CD4-positive, alpha-beta T cell treated with Interleukin-6 at 100 ng/mL for 8 hours (primary cell): ENCODE measurements at places on chromosomes 2 and 18.

- no peak for DNase-seq
Observed at GRCh38 chr2:1863386-1863785, 119.1 kb upstream of the PXDN start.

DNA sequence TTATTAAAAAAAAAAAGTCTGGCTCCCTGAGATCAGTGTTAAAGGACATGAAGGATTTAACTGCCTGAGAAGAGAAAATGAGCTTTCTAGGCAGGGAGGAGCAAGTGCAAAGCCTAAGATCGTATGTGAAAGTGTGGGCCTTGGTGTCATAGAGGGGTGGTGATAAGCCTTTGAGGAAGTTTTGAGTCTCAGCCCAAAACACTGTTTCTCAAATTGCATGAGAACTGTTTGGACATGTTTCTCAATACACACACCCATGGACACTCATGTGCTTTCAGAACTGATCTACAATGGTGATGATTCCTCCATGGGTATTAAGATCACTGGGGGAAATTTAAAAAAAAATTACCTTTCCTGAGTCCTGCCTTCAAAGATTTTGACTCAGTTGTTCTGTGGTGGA, 336.7 kb upstream of the RND3 start:
- DNase-seq: no peak

- DNase-seq: no peak
Observed at GRCh38 chr18:63586966-63587365, at the start of gene SERPINB13. Gene SERPINB13, plus strand, starts transcription at chr18:63587343. Its CDS starts 1,325 bp downstream, at chr18:63588668.

DNA sequence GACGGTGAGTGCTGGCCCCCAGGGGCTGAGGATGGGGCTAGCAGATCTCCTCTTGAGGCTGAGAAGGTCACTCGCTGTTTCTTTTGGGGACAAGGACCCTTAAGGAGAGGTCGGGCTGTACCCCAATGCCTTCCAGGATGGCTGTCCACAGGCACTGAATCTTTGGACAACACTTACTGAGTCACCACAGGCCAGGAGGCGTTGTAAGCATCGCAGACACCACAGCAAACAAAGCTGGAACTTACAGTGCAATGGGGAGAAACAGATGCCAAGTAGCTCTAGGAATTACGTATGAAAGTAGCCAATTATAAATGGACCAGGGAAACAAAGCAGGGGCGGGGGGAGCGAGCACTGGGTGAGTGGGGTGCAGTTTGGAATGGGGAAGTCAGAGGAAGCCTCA, 219.8 kb downstream of the GLI2 start:
- DNase-seq: no peak

GRCh38 chr18:52313213-52313612, 26.8 kb upstream of the DCC start:
- no peak for DNase-seq

GRCh38 chr18:10785798-10786197, 260.0 kb downstream of the NAPG start:
- DNase-seq: no peak

DNA sequence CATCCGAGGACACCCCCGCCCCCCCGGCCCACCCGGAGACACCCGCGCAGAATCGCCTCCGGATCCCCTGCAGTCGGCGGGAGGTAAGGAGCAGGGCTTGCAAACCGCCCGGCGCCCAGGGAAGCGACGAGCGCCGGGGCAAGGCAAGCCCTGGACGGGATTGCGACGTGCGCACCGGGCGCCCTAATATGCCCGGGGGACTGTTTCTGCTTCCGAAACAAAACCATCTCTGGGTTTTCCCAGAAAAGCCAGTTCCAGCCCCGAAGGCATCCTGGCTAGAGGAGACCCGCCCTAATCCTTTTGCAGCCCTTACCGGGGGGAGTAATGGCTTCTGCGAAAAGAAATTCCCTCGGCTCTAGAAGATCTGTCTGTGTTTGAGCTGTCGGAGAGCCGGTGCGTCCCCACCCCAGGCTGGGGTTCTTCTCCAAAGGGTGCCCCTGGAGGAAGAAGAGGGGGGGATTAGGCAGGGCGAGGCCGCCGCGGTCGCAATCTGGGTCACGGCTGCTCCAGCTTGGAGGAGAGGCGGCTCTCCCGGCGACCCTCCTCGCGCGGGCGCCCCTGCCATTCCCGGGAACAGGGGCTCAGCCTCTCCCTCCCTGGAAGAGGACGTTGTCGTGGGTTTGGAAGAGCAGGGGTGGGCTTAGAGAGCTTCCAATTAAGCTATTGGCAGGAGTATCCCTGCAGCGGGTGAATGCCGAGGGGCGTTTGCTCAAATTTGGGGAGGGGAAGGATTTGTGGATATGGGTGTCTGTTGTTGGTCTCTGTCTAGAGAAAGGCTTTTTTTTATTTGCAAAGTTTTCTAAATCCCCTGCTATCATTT, 521 bp downstream of the MYCN start:
- DNase-seq: no peak

DNA sequence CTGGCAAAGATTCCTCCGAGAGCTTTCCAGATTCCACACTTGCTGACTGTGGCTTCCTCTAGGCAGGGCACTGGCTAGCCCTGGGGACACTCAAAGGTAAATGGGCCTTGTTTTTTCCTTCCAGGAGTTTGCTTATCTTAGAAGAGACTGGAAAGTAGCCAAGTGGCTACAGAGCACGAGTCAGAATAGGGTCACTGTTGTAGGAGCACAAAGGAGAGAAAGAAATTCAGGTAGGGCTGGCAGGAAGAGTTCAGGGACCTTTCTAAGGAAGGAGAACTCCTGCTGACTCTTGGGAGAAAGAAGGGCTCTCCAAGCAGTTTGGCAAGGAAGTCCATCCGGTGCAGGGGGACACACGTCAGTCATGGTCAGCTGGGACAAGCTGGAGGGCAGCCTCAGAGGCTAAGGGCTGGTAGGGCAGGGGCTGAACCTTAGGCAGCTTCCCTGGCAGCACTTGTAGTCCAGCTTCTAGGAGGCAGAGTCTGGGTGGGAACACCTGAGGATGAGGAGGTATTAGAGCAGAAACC, 39.5 kb downstream of the NIFK start:
- DNase-seq: no peak
